ENCODE measurements at places on chromosomes 16 and 17.

- no peak for DNase-seq
Measured at GRCh38 chr17:15882058-15882720, 62.7 kb upstream of the ADORA2B start.

- DNase-seq: no peak
Measured at GRCh38 chr16:84897911-84898377, 78.2 kb downstream of the CRISPLD2 start.

DNA sequence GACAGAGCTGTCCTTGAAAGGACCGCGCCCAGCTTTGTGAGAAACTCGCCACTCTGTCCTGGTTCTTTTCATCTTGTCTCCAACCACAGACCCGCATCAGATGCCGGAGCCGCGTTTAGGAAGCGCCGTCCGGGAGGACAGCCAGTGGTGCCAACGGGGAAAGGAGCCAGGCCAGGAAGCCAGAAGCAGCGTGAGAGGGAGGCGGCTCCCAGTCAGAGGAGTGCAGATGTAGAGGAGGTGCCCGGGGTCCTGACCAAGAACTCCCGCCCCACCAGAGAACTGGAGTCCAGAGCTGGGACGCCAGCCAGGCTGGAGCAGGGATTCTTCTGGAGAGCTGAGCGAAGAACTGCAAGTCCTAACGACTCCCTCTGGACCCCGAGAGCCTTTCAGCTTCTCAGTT, 49.3 kb upstream of the TNRC6C start:
- no peak for DNase-seq

DNA sequence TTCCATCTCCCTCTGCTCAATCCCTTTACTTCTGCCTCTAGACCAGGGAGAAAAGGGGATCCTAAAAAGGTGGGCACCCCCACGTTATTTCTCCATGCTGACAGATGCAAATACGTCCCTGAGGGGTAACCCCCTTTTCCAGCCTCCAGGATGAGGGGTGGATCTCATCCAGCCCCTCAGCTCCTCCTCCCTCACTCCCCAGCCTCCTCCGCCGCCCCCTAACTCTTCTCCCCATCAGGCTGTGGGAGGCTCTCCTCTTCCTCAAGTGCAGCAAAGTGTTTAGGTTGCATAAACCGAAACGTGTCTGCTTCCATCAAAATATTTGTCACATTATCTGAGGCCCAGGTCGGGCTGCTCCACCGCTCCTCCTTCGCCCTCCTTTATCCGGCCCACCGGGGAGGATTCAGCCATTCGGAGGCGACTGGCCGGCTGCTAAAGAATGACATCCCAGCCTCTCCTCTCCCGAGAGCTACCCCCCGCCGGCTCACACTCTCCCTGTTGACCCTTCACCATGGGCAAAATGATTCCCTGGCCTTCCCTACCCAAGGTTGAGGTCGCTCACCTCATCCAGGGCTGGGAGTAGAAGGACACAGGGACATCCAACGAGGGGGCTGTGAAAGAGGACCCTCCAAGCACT, 1.2 kb upstream of the C1QL1 start:
- DNase-seq: no peak

- DNase-seq: no peak
Measured at GRCh38 chr16:28182183-28182582, 29.6 kb downstream of the XPO6 start.

DNA sequence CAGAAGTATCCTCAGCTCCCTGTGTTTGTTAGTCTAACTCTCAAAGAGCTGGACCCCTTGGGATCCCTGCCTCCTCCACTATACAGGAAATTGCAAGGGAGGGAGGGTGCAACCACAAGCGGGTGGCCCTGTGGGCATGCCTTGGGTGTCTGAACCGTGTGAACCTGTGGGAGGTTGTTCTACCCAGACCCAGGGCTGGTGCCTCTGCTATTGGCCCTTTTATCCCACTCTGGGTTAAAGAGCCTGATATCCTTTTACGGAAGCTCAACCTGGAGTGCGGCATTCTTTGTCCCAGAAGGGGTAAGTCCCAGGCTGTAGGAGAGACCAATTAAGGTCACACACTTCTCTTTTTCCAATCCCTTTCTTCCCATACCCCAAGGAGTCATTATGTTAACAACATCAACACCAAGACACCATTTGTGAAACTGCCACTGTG, 53.4 kb downstream of the ARSG start:
- no peak for DNase-seq

DNA sequence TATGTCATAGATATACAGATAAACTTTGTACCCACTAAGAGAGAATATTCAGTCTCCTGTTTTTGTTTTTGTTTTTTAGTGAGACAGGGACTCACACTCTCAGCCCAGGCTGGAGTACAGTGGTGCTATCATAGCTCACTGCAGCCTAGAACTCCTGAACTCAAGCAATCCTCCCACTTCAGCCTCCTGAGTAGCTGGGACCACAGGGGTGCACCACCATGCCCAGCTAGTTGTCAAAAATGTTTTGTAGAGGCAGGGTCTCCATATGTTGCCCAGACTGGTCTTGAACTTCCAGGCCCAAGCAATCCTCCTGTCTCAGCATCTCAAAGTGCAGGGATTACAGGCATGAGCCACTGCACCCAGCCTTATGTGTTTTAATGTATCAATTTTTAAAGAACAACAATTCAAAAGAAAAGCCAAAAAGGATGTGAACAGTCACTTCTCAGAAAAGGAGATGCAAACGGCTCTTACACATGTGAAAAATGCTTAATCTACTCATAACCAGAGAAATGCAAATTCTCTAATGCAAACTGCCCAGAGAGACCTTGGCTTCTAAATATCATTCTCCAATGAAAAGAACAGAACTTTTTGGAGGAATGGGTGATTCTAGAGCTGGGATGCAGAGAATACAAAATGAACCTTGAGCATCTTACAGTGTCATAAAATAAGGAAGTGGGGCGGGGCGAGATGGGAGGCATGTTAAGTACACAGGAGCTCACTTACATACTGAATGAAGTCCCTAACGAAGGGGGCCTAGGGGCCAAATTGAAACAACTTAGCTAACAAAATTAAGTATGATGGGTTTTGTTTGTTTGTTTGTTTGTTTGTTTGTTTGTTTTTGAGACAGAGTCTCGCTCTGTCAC, 7.3 kb upstream of the CMTM3 start:
- no peak for DNase-seq

GRCh38 chr17:29611351-29612093, 11.2 kb downstream of the CORO6 start:
- no peak for DNase-seq

- peak; percentile 32 for DNase-seq
Measured at GRCh38 chr17:42681976-42682721, at the start of gene CNTNAP1. Gene CNTNAP1, plus strand, starts transcription at chr17:42682531. Its CDS starts 299 bp downstream, at chr17:42682830.

DNA sequence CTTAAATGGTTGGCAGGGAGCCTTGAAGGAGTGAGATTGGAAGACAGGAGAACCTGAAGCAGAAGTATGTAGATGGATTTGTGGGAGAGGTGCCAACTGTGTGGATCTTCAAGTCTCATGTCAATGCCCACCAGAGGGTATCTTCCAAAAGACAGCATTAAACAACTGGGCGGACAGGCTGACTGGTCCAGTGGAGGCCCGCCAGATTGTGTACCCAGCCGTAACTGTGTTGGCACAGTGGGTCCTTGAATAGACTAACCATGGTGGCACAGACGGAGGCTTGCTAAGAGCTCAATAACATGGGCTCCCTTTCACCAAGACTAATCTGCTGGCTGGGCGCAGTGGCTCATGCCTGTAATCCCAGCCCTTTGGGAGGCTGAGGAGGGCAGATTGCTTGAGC, 24.2 kb upstream of the RBBP6 start:
- DNase-seq: no peak

DNA sequence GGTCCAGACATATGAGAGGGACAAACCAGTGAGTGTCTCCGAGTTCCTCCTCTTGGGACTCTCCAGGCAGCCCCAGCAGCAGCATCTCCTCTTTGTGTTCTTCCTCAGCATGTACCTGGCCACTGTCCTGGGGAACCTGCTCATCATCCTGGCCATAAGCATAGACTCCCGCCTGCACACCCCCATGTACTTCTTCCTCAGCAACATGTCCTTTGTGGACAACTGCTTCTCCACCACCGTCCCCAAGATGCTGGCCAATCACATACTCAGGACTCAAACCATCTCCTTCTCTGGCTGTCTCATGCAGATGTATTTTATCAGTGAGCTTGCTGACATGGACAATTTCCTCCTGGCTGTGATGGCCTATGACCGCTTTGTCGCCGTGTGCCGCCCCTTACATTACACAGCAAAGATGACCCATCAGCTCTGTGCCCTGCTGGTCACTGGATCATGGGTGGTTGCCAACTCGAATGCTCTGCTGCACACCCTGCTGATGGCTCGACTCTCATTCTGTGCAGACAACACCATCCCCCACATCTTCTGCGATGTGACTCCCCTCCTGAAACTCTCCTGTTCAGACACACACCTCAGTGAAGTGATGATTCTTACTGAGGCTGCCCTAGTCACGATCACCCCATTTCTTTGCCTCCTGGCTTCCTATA, 19.2 kb downstream of the ZNF200 start:
- no peak for DNase-seq

DNA sequence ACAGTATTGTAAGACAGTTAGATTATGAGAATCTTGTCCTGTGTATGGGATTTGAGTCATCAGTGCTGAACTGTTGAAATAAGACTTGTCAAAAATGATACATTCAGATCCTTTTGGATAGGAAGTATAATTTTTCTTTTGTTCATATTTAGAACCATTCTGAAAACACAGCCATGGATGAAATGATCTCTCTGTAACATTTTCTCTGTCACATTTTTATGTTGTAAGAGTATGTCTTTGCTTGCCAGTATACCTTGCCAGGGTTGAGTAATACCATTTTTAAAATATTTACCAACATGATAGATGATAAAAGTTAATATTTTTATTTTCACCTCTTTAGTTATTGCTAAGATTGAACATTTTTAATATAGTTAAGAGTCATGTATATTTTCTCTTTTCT, 45.0 kb downstream of the NSRP1 start:
- no peak for DNase-seq

- DNase-seq: no peak
Measured at GRCh38 chr17:78338486-78339259, 21.2 kb downstream of the SOCS3 start.

- peak; percentile 6 for DNase-seq
Measured at GRCh38 chr17:67183531-67183930, 61.5 kb downstream of the HELZ start.

DNA sequence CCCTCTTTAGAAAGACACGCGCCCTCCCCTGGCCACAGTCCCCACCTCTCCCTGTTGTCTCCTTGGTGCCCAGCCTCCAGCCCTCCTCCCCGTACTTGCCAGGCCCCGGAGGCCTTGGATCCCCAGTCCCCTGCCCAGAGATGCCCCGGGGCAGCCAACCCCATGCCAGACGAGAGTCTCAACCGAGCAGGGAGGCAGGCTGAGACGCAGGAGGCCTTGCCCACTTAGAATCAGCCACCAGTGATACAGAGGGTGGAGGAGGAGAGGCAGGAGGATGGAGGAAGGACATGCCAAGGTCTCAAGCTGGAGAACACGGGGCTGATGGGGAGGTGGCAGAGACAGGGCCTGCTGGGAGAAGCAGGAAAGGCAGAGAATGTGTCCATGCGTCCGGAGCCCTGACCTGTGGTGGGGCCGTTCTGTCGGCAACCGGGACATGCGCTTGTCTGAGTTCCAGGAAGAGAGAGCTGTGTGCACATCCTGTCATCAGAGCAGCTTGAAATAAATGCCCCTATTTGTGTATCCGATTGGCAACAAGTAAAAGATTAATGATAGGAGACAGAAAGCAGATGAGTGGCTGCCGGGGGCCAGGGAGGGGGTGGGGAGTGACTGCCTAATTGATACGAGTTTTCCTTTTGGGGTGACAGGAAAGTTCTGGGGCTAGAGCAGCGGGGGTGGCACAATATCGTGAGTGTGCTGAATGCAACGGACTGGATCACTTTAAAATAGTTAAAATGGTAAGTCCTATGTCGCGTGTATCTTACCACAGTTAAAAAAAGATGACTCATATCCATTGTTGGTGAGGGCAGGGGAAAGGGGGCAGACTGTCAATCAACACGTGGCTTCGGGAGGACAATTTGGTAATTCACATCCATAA, 44.7 kb upstream of the MEAK7 start:
- no peak for DNase-seq

DNA sequence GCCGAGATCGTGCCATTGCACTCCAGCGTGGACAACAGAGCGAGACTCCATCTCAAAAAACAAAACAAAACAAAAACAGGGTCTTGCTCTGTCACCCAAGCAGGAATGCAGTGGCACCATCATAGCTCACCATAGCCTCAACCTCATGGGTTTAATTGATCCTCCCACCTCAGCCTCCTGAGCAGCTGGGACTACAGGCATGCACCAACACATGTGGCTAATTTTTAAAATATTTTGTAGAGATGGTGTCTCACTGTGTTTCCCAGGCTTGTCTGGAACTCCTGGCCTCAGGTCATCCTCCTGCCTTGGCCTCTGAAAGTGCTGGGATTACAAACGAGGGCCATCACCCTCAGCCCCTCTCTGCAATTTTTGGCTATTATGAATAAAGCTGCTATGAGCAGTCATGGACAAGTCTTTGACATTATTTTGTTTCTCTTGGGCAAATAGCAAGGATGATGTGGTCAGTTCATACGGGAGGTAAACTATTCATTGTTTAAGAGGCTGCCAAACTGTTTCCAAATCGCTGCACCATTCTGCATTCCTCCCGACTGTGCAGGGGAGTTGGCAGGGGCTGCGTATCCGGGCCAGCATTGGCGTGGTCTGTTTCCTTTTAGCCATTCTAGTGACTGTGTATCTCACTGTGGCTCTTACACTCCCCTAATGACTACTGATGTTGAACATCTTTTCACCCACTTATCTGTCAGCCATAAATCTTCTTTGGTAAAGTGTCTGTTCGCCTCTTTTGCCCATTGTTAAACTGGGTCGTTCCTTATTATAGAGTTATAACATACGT, 21.1 kb downstream of the EIF4A3 start:
- DNase-seq: peak; percentile 65

DNA sequence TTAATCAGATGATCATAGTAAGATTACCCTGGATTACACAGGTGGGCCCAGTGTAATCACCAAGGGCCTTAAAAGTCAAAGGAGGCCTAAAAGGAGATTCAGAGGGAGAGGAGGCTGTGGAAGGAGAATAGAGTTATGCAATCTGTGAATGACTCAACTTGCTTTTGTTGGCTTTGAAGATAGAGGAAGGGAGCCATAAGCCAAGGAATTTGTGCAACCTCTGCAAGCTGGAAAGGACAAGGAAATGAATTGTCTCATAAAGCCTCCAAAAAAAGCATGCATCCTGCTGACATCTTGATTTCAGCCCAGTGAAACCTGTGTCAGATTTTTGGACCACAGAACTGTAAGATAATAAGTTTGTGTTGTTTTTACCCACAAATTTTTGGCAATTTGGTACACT, 109.6 kb downstream of the CNTNAP4 start:
- no peak for DNase-seq

Measured in GM04503 (cell line).